ENCODE measurements at places on chromosomes 4 and X.

DNA sequence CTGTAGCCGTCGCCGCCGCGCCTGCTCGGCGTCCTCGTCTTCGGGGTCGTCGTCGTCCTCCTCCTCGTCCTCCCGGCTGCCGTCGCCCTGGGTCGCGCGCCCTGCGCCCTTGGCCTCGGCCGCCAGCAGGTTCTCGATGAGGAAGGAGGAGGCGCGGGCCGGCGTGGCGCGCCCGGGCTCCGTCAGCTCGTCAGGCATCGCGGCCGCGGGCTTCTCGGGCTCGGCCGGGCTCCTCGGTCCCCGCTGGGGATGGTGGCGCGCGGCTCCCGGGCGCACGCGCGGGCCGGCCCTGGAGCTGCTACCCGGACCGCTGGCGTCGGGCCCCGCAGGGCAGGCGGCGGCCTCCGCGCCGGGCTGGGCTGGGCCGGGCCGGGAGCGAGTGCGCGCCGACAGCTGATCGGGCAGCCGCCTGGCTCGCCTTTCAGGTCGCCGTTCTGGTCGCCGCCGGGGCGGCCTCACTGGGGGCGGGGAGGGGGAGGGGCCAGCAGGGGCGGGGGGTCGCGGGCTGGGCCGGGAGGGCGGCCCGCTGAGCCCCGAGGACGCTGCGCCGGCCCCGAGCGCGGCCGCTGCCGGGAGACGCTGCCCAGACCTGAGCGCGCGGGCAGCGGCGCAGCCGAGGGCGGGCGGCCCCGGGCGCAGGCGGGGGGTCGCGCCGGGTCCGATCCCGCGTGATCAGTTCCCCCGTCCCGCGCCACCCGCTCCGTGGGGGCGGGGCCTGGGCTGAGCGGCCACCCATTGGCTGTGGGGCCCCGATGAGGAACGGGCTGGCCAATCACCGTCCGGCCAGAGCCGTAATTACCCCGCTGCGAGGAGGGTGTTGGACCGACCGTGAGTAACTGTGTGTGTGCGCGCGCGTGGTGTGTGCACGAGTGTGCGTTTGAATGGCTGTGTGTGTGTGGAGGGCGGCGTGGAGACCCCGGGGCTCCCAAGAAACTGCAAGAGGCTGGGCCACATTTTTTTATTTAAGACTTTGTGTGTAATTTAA, at the start of gene HMX1:
HMX1 (minus strand) TSS at position 423 of the 985 bp plus-strand sequence; CDS start at position 198, 225 bp downstream.
- no peak for DNase-seq

- DNase-seq, result no peak
Measured at GRCh38 chr4:152508386-152508785, 27.5 kb downstream of the FBXW7 start.

- DNase-seq, result peak; percentile 99
Measured at GRCh38 chr4:10671366-10671765, 13.2 kb downstream of the CLNK start.

DNA sequence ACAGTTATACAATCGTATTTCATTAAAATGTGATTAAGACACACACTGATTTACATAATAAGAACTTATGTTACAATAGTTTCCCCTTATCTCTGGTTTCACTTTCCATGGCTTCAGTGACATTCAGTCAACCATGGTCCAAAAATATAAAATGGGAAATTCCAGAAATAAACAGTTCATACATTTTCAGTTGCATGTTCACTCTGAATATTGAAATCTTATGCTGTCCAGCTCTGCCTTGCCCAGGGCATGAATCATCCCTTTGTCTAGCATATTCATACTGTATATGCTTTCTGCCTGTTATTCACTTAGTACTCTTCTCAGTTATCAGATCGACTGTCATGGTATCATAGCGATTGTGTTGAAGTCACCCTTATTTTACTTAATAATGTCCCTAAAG, 173.8 kb upstream of the DCAF12L2 start:
- DNase-seq, result no peak

DNA sequence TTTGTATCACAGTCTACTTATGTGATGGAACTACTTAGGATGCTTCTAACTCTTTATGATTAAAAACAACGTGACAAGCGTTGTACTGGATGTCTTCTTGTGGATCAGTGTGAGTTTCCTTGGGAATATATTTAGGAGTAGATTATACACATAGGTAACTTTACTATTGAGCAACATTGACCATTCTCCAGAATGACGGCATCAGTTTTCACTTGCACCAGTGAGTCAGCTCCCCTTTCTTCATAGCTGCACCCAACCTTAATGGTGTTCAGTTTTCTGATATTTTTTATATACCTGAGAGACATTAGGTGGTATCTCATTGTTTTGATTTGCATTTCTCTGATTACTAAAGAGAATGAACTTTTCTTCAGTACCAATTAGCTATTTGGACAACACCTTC, 343.9 kb downstream of the ADGRL3 start:
- DNase-seq, result no peak

DNA sequence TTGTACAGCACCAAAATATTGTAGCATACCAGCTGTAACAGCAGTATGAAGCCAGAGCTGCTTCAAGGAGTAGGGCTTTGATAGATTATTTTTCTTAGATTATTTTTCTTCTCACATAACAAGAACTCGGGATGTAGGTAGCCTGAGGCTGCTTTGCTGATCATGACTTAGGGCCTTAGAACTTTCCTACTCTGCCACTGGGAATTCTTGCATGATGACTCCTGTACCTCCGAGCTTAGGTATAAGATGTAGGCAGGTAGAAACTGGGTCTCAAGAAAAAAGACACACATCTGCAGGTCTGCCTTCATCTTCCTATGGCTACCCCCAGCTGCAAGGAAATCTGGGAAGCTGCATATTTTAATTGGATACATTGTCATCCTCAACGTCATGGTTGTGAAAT, 115.9 kb upstream of the PNPLA4 start:
- no peak for DNase-seq

GRCh38 chrX:9654929-9655328, 110.7 kb downstream of the GPR143 start:
- DNase-seq, result no peak

DNA sequence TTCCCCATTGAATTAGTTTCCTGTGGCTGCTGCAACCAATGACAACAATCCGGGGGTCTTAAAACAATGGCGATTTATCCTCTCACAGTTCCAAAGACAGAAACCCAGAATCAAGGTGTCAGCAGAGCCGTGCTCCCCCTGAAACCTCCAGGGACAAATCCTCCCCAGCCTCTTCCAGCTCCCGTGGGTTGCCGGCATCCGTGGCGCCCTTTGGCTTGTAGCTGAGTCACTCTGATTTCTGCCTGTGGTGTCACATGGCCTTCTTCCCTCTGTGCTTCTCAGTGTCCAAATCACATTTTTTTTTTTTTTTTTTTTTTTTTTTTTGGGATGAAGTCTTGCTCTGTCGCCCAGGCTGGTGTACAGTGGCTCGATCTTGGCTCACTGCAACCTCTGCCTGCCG, 64.5 kb upstream of the STX18 start:
- DNase-seq, result no peak

- no peak for DNase-seq
Measured at GRCh38 chr4:110612631-110613269, 10.1 kb downstream of the PITX2 start.

DNA sequence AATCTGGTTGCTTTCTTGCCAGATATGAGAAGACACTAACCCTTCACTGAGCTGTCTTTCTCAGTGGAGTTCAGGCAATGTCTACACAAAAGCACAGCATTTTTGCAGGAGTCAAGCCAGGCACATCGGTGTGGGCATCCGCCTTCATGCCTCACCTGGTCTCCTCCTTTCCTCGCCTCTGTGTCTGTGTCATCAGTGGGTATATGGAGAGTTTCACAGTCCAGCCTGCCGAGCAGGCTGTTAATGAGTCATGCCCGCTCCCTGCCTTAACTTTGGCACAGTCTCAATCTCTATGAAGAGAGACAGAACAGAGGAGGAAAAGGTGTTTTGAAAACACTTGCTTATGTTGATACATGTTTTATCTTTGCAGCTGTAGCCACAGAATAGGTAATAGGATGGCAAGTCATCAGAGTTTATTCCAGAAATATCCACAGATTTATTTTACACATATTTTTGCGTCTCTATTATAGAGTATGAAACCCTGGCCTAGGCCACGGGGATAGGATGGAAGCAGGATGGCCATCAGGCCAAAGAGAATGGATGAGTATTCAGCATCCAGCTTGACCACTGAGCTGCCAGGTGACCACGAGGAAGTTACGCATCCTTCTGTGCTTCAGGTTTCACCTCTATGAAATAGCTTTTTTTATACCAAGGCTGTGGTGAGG, 32.8 kb upstream of the MAML3 start:
- no peak for DNase-seq

- DNase-seq, result no peak
Measured at GRCh38 chrX:12962041-12962504, 12.8 kb upstream of the TMSB4X start.

GRCh38 chrX:103932133-103932532, 30.3 kb upstream of the TMSB15B start:
- DNase-seq, result no peak

DNA sequence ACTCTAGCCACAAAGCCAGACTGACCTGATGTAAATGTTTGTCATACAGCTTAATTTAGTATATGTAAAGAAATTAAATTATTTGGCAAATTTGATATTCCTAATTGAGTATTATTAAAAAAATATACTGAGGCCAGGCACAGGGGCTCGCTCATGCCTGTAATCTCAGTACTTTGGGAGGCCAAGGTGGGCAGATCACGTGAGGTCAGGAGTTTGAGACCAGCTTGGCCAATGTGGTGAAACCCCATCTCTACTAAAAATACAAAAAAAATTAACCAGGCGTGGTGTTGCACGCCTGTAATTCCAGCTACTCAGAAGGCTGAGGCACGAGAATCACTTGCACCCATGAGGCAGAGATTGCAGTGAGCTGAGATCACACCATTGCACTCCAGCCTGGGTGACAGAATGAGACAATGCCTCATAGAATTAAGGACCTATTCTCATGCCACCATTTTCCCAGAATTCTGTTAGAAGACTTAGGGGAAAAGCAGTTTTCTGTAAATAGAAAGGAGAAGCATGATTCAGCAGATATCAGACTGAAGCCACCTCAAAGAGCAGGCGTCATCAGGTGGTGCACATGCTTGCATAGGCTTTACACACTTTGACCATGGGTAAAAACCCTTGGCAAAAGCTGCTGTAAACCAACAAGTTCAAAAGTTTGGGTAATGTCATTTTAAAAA, 6.1 kb downstream of the UBQLN2 start:
- no peak for DNase-seq

GRCh38 chr4:125961626-125962025, 646.9 kb downstream of the FAT4 start:
- DNase-seq, result no peak

DNA sequence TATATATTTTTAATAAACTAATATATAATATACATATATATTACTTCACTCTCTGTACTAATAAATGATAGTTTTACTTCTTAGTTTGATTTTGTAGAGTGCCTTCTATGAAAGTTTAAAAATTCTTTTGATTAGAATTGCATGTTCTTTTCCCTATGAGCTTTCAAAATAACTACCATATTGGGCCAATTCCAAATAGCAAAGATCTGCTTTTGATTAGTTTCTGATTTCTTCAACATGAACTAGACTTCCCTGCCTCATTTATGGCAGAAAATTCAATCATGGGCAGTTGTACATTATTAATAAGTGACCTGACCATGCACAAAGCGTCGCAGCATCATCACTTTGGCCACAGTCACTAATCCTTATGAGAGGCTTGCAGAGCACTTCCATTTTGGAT, 48.9 kb upstream of the TEX13A start:
- no peak for DNase-seq

DNA sequence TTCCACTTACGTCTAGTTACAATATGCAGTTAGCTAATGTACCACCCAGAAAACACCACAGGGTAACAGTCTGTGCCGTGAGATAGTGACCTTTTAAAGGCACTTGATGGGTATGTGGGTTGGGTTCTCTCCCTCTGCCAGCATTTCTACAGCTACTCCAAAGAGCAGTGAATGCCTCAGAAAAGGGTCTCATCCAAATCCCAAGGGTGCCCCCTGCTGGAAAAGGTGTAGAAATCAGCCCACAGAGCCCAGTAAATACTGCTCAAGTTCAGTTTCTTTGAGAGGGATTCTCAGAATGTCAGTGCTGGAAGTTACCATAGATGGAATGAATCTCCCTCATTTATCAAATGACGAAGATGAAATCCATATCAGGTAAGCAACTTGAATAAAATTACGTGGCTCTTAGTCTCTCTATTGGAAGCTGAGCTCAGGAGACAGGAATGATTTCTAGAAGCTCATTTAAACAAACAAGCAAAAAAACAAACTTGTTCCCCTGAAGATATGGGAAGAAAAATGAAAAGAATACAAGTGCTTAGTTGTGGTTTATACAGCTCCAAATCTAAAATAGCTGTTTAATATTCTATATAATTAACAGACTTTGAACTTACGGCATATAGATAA, 9.5 kb downstream of the RNF175 start:
- peak; percentile 16 for DNase-seq

DNA sequence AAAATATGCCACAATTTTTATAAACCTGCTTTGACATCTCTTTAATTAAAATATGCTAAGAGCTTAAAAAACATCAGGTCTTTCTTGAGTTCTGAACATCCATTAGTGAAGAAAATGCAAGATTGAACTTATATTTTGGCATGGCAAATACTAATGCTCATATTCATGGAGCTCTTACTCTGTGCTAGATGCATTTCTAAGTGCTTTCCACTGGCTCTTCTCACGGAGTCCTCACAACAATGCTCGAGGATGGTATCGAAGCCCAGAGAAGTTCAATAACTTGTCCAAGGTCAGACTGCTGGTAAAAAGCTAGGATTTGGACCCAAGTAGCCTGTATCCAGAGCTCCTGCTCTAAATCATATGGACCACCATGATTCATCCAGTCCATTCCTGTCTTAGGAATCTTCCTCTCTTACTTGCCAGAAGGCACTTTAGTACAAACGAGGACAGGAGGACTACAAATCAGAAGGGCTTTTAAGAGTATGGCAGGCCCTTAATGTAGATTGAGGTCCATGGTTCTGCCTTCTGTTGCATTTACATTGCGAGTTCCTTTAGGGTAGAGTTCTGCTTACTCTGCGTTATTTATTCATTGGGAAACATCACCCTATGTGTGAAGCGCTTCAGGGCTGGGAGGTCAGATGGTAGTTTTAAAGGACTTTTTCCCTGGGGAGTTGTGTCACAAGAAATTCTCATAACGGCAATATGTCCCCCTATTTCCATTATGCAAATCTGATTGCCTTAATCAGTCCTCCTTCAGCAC, 199.2 kb downstream of the RASL11B start:
- DNase-seq, result no peak

GRCh38 chrX:118261151-118261550, 84.8 kb upstream of the WDR44 start:
- no peak for DNase-seq

DNA sequence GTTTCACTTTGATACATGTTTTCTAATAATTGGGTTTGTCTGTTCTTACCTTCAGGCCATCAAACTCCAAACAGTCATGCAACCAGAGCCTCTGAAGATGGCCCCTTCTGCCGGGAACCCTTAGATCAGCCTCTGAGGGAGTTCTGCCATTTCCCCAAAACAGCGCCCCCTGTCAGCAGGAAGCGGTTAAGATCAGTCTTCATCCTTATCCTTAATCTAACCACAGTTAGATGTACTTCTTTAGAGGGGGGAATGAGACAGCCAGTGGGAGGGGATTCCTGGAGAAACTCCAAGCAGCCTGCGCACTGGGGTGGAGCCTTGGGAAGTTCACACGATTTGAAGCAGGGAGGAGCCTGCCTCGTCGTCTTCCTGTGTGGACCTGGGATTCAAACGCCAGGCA, 185.4 kb downstream of the INPP4B start:
- no peak for DNase-seq

- no peak for DNase-seq
Measured at GRCh38 chr4:77451530-77451929, 154.1 kb upstream of the CXCL13 start.

GRCh38 chr4:126894963-126895362, 737.8 kb upstream of the INTU start:
- DNase-seq, result no peak
